Lower lobe of right lung (tissue), 2 donors: ENCODE measurements at places on chromosomes 12 and 14. TPM values are rescaled to one million over a fixed set of nuclear protein-coding genes. Genes with fewer than 3 reads are reported as not detected.
A peak's percentile ranks its signal among the peaks of the same experiment; 100 is the strongest.

GRCh38 chr12:92000597-92000996, 145.0 kb downstream of the BTG1 start:
- H3K4me3 ChIP-seq = no peak overlapping the region
- no peak for DNase-seq
- no peaks in the 10 kb centered on the region for H3K36me3 ChIP-seq
- peaks cover 7% of the 10 kb centered on the region for H3K4me1 ChIP-seq
- H3K27me3 ChIP-seq = no peaks in the 10 kb centered on the region

Gene TAS2R30
- total RNA-seq = 3.9 TPM

GRCh38 chr14:53368711-53369201, 215.6 kb upstream of the DDHD1 start:
- H3K27ac ChIP-seq = no peak overlapping the region
- H3K4me1 ChIP-seq = peaks cover 7% of the 10 kb centered on the region
- no peaks in the 10 kb centered on the region for H3K36me3 ChIP-seq
- H3K4me3 ChIP-seq = no peak overlapping the region

GRCh38 chr12:128797119-128798118, 26.3 kb downstream of the SLC15A4 start:
- H3K27ac ChIP-seq = no peak overlapping the region
- peaks cover 20% of the 10 kb centered on the region for H3K4me1 ChIP-seq
- DNase-seq = peak; percentile 10
- no peaks in the 10 kb centered on the region for H3K27me3 ChIP-seq

DNA sequence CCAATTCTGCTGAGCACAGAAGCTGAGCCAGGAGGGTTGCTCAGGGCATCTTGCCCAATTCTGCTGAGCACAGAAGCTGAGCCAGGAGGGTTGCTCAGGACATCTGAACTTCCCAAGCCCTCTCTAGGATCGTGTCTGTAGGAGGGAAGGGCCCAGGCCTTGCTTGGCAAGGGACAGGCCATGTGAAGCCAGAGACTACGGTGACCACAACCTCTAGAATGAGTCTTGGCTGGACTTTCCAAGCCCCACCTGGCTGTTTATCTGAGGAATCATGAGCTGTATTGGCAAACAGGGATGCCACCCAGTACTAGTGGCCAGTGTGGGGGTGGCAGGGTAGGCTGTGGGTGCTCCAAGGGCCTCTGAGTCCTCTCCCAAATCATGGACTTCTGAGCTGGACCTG, 7.7 kb upstream of the SERPINA6 start:
- H3K4me3 ChIP-seq = no peak overlapping the region
- H3K27me3 ChIP-seq = no peaks in the 10 kb centered on the region
- H3K36me3 ChIP-seq = no peaks in the 10 kb centered on the region
- DNase-seq = no peak
- H3K4me1 ChIP-seq = no peaks in the 10 kb centered on the region

DNA sequence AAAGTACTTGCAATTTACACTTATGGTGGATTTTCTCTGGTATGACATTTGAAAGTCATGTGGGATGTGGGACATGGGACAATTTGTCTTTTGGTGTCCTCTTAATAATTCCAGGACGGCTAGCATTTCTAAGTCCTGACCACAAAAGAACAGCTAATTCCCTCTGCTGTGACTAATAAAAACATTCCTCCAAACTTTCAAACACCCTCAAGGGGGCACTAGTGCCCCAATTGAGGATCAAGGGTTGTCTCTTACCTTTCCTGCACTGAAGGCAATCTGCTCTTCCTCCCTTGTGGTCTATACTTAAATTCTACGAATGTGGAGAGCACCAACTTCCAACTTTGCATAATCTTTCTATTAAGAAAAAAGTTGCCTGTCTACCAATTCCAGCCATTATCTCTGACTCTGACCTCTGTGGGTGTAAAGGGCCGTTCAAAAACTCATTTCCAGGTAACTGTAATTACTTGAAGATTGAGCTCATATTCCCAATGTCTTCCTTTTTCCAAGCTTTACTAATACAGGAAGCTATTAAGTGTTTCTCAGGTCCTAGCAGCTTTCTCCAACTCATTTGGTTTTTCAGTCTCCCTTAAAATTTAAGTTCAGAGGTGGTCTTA, 210.2 kb downstream of the PTPRO start:
- H3K4me3 ChIP-seq = no peak overlapping the region
- DNase-seq = no peak
- H3K36me3 ChIP-seq = no peaks in the 10 kb centered on the region
- no peaks in the 10 kb centered on the region for H3K4me1 ChIP-seq

Gene LRCOL1
- 2.3 TPM for total RNA-seq

Gene AKAP5
- total RNA-seq = 4.8 TPM

DNA sequence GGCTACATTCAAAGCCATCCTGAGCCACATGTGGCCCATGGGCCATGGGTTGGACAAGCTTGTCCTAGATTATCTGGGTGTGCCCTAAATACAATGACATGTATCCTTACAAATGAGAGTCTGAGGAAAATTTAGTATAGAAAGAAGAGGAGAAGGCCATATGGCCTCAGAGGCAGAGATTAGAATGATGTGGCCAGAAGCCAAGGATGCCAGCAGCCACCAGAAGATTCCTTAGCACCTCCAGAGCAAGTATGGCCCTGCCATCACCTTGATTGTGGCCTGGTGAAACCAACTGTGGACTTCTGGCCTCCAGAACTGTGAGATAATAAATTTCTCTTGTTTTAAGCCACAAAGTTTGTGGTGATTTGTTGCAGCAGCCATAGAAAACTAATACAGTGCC, 436.9 kb downstream of the RGS6 start:
- no peaks in the 10 kb centered on the region for H3K27me3 ChIP-seq
- DNase-seq = no peak
- H3K4me1 ChIP-seq = no peaks in the 10 kb centered on the region
- no peak overlapping the region for H3K27ac ChIP-seq

GRCh38 chr14:97336179-97336578, 539.0 kb downstream of the VRK1 start:
- no peak overlapping the region for H3K4me3 ChIP-seq
- H3K36me3 ChIP-seq = no peaks in the 10 kb centered on the region
- H3K27ac ChIP-seq = no peak overlapping the region

Gene GALNT9
- not detected for total RNA-seq

Gene TIMELESS
- total RNA-seq = 10.6 TPM

Gene IL22
- not detected for total RNA-seq

DNA sequence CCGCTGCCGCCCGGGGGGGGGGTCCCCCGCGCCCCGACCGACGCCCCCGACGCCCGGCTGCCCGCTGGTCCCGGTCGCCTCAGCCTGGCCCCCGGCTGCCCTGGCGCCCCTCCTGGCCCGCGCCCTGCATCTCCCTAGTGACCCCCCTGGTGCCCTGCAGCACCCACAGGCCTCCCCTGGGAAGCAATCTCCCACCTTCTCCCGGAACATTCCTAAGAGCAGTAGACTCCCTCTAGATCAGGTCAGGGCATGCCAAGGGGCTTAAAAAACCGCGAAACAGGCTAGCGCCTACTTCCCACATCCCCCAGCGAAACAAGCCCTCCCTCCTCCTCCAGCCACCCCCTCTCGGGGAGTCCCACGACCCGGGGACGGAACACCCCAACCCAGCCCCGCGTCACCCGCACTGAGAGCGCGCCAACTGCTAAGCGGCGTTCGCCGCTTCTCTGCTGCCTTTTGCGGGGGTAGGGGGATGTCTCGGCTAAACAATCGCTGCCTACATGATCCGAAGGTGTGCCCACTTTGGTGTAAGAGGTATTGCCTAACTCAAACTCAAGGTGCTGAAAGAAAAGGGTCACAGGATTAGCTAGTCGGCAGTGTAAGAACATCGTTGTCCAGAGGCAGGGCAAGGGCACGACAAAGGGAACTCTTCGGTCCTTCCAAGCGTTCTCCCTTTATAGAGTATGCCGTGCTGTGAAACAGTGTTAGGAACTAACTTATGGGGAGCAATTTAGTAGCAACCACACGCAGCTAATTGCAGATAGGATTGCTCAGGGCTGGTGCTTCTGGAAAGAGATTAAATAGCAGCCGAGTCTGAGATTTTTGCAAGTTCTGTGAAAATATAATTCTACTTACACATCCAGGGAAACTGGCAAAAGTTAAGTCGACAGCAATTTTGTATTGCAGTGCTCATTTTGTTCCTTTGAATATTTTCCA, 619 bp upstream of the NTN4 start:
- no peaks in the 10 kb centered on the region for H3K36me3 ChIP-seq
- H3K4me3 ChIP-seq = peak overlapping the region; percentile 66
- H3K27ac ChIP-seq = peak overlapping the region; percentile 82
- DNase-seq = peak; percentile 59
- H3K27me3 ChIP-seq = peaks cover 8% of the 10 kb centered on the region

DNA sequence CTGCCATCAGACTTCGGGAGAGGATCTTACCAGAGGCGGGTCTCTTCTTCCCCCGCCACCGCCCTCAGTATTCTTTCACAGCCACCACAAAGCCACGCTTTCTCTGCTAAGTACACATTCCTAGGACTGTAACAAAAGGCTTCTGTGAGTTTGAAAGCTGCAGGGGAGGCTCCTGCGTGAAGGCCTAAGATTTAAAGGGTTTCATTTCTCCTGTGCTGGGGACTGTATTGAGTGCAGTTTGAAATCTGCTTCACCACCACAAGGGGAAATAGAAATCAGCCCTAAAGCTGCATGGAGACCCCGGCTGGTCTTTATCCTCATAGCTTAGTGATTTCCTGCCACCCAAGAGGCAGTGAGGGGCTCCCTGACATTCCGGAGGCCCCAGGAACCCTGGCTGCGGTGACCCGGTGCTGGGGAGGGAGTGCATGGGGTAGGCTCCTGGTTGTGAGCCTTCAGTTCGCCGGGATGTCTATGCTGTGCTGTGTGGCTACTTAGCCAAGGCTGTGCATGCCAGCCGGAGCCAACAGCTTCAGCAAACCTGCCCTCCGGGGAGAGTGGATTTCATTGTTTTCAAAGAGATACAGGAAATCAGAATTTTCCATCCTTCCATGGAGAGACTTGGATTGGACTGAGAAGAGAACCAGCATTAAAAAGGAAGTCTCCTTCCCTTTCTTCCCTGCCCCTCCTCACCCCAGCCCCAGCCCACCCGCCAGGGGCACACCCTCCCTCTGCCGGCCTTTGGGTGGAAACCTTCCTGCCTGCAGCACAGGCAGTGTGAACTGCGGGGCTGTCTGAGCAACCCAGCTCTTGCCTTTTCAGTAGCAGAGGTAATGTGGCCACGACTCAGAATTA, 163.3 kb downstream of the ETV6 start:
- H3K4me3 ChIP-seq = peak overlapping the region; percentile 10
- H3K4me1 ChIP-seq = peaks cover 48% of the 10 kb centered on the region
- H3K36me3 ChIP-seq = no peaks in the 10 kb centered on the region
- DNase-seq = no peak
- H3K27ac ChIP-seq = peak overlapping the region; percentile 54

DNA sequence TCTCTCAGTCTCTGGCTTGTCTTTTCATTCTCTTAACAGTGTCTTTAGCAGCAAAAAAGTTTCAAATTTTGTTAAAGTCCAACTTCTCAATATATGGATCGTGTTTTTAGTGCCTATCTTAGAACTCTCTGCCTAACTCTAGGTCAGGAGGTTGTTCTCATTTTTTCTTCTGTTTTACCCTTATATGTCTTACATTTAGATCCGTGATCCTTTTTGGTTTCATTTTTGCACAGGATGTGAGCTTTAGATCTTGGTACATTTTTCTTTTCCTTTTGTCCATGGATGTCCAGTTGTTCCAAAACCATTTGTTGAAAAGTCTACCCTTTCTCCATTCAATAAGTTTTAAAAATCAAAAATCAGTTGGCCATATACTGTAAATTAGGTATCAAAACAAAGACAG, 6.8 kb downstream of the VRK1 start:
- H3K27me3 ChIP-seq = no peaks in the 10 kb centered on the region
- H3K27ac ChIP-seq = no peak overlapping the region
- DNase-seq = no peak
- H3K36me3 ChIP-seq = no peaks in the 10 kb centered on the region

Gene DHH
- 1.5 TPM for total RNA-seq

GRCh38 chr12:131672311-131672940, 38.5 kb upstream of the SFSWAP start:
- H3K27me3 ChIP-seq = peaks cover 7% of the 10 kb centered on the region
- H3K27ac ChIP-seq = no peak overlapping the region
- no peaks in the 10 kb centered on the region for H3K4me1 ChIP-seq
- no peak for DNase-seq

DNA sequence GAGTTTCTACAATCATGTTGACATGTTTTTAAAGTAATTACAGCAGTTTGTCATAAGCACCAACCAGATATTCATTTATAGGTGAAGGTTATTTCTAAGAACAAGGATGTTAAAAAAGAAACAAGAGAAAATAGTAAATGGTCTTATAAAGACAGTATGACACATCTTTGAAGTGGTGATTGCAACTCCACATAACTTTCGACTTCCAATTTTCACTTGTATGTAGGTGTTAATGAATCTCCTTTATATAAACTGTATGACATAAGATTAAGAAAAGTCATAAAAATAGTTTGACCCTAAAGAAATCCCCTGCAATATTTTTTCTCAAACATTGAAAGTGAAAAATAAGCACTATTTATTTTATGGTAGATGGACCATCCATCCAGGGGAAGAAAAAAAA, 144.8 kb upstream of the PTPRQ start:
- no peak for DNase-seq
- no peaks in the 10 kb centered on the region for H3K27me3 ChIP-seq
- H3K4me3 ChIP-seq = no peak overlapping the region
- no peaks in the 10 kb centered on the region for H3K36me3 ChIP-seq

Gene SERPINA12
- not detected for total RNA-seq

Gene WSB2
- total RNA-seq = 75.1 TPM

Gene LBHD2
- not detected for total RNA-seq

DNA sequence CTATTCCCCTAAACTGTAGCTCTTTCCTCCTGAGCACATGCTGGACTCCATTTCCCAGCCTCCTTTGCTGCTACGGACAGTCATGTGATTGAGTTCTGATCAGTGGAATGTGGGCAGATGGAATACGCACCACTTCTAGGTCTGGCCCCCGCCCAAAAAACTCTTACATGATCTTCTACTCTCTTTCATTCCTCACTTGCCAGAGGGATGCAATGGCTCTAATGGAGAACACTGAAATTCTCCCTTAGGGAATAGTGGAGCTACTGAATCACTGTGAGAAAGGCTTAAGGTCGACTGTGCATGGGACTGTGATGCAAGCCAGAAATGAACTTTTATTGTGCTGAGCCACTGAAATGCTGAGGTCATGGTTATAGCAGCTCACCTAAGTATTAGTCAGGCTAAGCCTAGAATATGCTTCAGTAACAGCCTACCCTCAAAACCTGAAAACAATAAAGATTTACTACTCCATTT, 13.0 kb upstream of the TMED2 start:
- H3K4me1 ChIP-seq = no peaks in the 10 kb centered on the region
- no peak overlapping the region for H3K4me3 ChIP-seq
- peak; percentile 55 for DNase-seq
- no peaks in the 10 kb centered on the region for H3K36me3 ChIP-seq
